ENCODE measurements at places on chromosomes 2 and 18.

GRCh38 chr2:122451040-122451439 is 695.6 kb downstream of the TSN start:
- DNase-seq, result no peak

DNA sequence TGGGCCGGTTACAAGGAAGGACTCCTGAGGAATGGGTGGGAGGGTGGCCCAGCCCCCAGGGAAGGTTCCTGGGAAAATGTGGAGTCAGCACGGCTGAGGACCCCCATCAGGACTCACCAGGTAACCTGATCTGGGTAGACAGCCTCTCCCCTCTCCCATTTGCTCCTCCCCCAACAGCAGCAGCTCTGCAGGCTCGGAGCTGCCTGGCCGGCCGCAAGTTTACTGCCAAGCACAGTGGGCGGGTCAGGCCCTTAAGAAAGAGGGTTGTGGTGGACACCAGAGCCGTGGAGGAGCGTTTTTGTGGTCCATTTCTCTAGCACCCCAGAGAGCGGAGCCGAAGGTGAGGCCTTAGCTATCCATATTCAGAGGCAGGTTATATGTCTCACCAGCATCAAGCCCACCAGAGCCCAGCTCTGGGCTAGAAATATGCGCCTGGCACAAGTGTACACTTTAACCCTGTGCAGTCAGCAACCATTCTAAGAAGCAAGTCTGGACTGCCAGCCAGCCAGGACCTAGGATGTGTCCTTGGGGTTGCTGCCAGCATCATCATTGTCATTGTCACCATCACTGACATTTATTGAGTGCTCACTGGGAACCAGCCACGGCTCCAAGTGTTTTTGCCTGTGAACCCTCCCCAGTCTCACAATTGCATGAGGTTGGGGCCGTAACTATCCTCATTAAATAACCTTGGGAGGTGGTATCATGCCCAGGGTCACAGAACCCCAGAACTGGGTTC is 190.1 kb downstream of the KLHL29 start:
- no peak for DNase-seq

- no peak for DNase-seq
These were observed 12.3 kb upstream of the TTR start for GRCh38 chr18:31579375-31579774.

DNA sequence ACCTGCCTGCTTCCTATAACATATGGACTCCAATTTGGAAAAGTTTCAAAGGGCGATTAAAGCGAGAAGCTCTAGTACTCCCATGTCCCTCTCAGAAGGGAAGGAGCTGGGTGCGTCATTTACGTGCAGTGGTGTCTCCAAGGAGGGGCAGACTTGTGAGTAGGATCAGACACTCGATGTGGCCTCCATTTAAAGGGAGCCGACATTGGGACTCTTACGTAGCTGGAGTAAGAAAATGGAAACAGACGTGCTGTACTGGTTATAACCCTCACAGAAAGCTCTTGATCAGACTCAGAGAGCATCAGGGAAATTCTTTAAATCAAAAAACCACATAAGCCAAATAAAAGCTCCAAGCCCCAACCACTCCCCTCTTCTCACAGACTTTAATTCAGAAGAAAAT is 198.5 kb downstream of the KLHL29 start:
- no peak for DNase-seq

- no peak for DNase-seq
These were observed 21.1 kb upstream of the DYTN start for GRCh38 chr2:206739271-206739670.

GRCh38 chr2:179646173-179646769 is 215.1 kb downstream of the ZNF385B start:
- no peak for DNase-seq

- DNase-seq, result no peak
These were observed 68.3 kb upstream of the MAPRE2 start for GRCh38 chr18:34972765-34973414.

GRCh38 chr18:816869-817268 is 4.8 kb upstream of the YES1 start:
- DNase-seq, result no peak

DNA sequence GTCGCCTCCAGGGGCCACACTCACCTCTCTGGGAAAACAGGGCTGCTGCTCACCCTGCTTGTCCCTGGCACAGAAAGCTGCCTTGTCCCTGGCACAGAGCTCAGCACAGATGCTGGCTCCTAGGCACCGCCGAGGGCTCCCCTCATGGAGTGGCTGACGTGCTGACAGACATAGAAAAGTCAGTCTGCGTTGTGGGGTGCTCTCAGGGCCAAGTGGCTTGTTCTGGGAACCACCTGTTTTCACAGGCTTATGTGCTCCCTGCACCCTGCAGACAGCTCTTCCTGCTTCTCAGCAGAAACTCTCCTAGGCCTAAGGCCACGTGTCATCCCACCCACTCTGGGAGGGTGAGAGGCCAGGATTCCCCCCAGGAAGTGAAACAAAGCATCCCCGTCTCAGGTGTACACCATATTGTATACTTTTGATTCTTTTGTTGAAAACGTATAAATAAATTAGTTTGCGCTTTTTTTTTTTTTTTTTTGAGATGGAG is 84.7 kb upstream of the TMEM200C start:
- no peak for DNase-seq

DNA sequence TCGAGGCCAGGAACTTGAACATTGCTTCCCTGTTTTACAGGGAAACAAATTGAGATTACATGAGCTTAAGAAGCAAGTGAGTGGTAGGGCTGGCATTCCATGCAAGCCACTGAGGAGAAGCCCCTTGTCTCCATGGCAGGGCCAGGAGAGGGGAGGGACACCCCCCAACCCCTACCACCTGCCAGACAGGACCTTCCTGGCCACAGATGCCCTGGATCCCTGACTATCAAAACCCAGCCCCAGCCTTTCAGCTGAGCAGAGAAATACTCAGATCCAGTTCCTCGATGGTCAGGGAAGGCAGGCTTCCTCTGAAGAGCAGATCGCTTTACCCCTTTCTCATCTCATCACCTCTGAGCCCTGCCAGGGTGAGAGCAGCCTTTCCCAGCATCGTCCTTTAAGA is 53.8 kb upstream of the ALPP start:
- DNase-seq, result no peak

GRCh38 chr18:12254136-12254819 is at the start of gene CIDEA:
Gene CIDEA (plus strand): TSS chr18:12254361. CDS start chr18:12254384, 23 bp downstream.
- DNase-seq, result no peak

DNA sequence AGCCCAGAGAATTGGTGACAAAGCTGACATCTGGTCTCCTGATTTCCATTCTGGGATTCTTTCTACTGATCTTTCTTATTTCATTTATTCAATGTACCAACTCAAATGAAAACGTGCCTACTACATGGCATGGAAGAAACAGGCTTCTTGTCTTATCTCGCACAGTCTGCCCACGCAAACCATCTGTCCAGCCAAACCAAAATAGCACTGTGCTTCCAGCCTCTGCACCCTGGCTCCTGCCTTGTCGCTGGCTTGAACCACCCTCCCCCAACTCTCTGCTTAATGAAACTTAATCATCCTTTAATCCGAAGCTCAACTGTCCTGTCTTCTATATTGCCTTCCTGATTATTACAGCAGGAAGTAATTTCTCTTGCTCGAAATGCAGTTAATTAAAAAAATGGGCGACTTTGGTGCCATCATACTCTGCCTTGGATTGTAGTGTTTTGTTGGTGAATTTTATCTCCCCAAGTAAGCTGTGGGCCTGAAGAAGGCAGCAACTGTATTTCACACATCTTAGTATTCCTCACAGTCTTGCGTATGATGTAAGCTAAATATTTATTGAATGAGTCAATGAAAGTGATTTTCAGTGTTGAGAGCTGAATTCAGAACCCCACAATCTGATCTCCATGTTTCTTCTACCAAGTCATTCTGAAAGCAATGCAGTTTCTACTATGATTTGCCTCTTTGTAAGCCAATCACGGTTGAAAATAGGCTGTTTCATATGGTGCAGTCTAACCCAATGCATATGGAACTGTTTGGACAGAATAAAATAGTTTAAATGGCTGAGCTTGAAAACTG is 190.8 kb downstream of the TMEM247 start:
- no peak for DNase-seq

DNA sequence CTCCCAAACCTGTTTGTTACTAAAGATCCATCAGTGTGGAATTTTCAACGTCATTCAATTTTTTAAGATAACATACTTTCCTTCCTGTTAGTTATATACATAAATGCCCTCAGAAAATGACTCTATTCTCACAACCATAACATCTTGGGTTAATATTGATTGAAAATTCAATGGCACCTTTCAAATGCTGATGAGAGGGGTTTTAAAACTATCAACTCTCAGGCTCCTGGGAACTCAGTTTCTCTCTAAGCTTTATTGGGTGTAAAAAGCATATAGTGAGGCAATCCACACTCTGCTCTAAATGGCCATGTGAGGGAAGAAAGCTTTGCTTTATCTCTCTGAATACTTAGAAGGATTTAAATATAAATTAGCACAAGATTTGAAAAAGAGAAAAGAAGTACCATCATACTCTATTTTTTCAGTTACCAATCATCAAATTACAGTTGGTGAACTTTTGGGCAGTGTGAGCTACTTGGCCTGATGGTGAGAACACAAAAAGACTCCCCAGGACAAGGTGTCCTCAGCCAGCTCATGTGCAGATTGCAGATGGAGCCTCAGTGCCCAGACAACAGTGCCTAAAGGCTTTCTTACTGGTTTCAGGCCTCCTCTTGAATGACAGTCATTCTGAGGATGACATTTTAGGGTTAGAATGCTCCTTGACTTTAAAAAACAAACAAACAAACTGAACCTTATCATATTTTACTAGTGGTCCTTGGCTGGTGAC is 24.6 kb upstream of the CERS6 start:
- DNase-seq, result no peak

DNA sequence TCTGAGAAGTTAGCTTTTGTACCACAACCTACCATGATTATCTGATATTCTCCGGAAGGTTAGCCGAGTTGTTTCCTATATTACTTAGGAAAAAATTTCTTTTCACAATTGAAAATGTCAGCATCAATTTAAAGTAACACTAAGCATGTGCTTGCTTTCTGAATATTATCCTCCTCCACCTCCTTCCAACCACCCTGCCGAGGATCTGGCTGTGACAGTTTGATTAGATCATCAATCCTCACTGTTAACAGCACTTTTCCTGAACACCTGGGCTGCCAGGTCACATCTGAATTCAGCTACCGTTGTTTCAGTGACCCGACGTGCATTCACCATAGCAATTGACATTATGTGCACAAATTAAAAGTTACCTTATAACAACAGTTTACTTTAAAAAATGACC is 207.0 kb downstream of the ZNF407 start:
- DNase-seq, result no peak

- no peak for DNase-seq
These were observed 47.8 kb upstream of the MGAT5 start for GRCh38 chr2:134206031-134206430.

GRCh38 chr18:33264566-33264965 is 176.0 kb downstream of the CCDC178 start:
- no peak for DNase-seq

DNA sequence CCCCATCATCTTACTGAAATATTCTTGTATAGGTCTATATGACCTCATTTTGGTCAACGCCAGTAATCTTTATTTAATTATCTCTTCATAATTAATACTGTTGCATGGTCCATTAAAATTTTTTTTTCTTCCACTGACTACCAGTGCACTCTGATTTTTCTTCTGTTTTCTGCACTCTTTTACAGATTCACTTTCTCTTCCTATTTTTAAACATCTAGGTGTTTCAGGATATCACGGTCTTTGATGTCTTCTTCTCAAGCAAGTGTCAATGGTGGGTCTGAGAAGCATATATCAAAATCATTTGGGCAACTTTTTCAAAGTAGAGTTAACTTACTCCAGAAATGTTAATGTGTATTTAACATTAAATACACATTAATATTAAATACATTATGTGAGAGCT is 51.4 kb downstream of the CCDC141 start:
- no peak for DNase-seq

GRCh38 chr2:12755384-12755783 is 38.6 kb downstream of the TRIB2 start:
- DNase-seq, result no peak

Data from T-helper 2 cell treated with Interferon-gamma antibody and Interleukin-4, amounts not matched to agents 5 μg/mL and 100 μg/mL, for 36 hours (primary cell).